ENCODE measurements at places on chromosomes 6 and 20.

DNA sequence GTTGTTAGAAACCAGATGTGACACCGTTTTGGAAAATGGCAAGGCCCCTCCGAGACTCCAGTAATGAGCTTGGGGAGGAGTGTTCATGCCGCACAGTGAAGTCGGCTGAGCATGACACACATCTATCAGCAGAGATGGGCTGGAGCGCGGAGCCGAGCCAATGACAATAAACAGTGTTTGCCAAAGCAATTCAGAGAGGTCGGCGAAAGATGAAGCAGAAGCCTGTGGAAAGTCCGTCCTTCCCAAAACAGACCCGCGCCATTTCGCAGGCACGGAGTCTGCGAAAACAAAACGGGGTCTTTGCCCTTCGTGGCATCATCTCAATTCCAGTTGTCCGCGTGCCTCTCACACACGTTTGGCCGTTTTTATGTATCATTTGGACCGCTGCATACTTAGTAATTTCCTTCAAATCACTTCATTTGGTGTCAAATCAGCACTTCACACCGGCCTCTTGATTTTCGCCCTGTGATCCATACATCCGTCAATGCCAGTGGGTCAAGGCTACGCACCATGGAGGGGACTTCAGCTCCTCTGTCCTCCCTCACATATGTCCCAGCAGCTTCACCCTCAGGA, 71.3 kb downstream of the SULF2 start:
- no peak for DNase-seq

DNA sequence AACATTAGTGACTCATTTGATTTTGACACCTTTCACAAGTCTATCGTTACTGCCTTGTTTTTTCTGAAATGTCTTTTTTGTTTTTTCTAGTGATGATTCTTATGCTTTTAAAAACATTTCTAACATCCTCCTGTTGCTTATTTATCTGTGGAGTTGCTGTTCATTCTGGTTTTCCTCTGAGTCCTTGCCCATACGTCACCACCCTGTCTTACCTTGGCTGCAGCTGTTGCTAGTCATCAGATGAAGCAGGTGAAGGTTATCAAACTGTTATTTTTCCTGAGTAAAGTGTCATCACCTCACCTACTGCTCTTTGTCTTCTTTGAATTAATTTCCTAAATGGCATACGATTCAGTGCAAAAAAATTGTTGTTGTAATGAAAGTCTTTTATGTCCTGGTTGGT, 376.6 kb downstream of the GRIK2 start:
- no peak for DNase-seq

DNA sequence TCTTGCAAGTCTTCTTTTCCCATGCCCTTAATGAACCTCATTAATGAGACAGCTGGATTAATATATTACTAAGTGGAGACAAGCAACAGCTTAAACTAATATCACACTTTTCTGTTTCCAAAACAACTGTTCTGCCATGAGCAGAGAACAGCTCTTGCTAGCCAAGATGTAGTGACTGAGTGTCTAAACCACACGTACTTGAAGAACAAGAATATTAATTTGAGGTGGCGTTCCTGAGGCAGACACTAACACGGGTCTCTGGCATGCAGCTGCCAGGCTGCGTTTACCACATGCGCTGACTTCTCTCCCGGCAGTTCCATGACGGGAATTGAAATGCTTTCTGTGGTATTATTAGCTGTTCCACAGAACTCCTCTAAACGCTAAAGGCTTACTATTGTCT, 80.6 kb downstream of the FNDC1 start:
- DNase-seq: no peak

GRCh38 chr6:296151-297122, 4.2 kb downstream of the DUSP22 start:
- DNase-seq: no peak

- no peak for DNase-seq
Observed at GRCh38 chr6:131173680-131174079, 38.4 kb downstream of the AKAP7 start.

DNA sequence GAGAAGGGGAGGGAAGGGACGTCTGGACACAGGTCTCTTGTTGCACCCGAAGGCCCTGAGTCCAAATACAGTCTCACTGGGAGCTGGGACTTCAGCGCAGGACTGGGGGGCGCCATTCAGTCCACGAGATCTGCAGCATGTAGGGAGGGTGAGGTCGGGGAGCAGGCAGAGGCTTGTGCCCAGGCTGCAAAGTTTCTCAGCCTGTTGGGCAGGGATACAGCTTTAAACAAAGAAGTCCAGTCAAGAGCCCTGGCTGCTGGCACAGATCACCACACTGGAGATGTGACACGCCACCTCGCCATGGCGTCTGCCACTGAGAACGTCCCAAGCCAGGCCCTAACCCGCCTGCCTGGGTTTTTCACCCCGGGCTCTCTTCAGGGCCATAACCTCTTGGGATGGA, 256.6 kb downstream of the DLL1 start:
- peak; percentile 22 for DNase-seq

DNA sequence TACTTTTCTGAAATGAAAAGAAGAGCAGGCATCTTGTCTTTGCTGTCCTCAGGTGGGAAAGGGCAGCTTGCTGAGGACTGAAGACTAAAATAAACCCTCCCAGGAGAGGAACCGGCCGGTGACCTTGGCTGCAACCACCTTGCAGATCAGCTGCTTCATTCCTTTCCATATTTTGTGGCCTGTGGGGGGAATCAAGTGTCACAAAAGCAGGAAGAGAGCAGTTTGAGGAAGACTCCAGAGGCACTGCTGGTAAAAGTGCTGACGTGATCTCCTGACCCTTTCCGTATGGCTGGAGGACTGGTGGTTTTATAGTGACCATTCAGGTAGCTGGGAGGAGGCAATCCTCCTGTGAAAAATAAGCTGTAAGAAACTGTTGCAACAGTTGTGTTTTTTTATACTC, 157.0 kb downstream of the PLCB4 start:
- no peak for DNase-seq

- DNase-seq: no peak
Observed at GRCh38 chr20:60867589-60867988, 384.5 kb upstream of the CDH4 start.

GRCh38 chr20:62068997-62069396, 3.3 kb upstream of the TAF4 start:
- DNase-seq: no peak

DNA sequence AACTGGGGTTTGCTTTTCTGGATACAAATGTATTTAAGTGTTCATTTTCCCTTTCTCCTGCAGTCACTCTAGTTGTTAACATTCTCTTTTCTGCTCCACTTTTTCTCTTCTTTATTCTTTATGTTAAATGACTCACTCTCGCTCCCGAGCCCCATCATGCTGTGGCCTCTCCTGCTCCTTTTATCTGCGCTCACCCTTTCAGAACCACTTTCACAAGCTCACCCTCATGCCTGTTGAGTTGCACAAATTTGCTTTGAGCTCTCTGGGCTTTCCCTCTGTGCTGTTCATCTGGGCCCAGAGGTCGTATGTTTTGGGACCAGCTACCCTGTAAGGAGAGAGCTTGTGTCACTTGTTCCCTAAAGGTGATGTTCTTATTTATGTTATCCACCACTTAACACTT, 98.1 kb upstream of the ASCC3 start:
- no peak for DNase-seq

GRCh38 chr6:68013780-68014515, 621.1 kb upstream of the ADGRB3 start:
- no peak for DNase-seq

DNA sequence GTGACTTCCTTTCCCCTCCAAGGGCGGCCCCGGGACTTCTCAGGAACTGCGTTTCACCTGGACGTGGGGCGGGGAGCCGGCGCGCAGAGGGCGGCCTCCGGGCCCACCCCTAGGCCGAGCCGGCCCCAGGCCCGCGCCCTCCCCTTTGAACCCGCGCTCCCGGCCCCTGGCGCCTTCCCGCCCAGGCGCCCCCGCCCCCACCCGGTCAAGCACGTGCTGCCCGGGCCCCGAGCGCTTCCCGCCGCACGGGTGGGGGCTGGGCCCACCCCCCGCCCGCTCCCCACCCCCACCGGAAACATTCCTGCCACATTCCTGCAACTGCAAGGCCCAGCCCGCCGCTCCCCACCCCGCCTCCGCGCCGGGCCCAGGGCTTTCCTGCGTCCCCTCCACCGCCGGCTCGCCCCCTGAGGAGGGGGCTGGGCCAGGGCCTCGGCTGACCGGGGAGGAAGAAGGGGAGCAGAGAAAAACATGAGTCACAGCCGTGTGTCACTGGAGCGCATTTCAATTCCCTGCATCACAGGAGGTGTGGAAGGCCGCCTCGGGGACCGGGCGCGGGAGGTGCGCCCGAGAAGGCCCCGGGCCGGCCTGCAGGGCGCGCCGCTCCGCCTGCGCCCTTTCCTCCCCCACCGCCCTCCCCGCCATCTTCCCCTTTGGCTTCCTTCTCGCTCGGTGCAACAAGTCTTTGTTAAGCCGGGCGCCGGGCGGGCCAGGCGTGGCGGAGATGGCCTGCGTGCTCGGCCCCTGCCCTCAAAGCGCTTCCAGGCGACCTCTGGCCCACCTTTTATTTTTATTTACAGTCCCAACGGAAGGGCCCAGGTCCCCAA, 1.2 kb upstream of the HMGA1 start:
- no peak for DNase-seq

DNA sequence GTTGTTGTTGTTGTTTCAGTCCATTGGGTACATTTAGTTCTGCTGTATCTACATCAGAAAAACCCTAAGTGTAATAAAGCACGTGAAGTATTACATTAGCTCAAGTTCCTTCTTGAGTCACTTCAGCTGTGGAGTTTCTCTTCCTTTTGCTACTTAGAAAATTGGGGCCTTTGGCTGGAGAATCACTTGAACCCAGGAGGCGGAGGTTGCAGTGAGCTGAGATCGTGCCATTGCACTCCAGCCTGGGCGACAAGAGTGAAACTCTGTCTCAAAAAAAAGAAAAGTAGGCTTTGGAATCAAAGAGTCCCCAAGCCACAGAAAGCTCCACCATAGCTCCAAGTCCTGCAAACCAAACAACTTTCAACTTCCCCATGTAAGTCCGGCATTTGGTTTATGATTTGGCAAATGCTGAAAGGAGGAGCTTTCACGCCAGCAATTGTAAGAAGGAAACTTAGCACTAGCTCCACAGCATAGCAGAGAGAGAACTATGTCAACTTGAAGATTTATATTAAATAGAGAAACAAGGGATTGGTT, 56.5 kb upstream of the RNF144B start:
- DNase-seq: no peak

DNA sequence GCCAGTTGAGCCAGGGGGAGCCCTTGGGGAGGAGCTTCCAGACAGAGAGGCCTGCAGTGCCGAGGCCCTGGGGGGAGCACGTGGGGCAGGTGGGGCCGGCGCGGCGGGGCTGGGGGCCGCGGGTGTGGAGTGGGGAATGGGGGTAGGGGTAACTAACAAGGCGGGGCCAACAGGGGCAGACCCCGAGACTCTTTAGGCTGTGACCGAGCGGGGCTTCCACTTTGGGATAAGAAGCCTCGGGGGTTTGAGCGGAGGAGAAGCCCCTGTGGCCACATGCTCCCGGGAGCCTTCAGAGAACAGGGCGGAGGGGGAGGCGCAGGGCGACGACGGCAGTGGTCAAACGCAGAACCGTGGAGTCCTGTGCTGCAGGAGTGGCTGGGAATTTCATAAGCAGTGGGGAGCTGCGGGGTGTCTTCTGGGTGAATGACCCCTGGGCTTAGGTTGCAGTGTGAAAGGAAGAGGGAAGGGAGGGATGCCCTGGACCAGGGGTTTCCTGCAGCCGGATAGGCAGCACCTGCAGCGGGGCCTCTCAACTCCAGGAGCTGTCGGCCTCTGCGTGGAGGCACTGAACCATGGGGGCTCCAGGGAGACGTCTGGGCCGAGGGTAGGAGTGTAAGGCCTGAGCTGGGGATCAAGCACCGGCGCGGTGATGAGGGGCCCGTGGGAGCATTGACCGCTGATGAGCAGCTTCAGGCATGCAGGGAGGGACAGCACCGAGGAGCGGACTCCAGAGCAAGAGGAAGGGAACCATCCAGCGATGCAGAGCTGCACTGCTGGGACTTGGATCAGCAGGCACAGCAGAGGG, 121.0 kb downstream of the SYNDIG1 start:
- no peak for DNase-seq

DNA sequence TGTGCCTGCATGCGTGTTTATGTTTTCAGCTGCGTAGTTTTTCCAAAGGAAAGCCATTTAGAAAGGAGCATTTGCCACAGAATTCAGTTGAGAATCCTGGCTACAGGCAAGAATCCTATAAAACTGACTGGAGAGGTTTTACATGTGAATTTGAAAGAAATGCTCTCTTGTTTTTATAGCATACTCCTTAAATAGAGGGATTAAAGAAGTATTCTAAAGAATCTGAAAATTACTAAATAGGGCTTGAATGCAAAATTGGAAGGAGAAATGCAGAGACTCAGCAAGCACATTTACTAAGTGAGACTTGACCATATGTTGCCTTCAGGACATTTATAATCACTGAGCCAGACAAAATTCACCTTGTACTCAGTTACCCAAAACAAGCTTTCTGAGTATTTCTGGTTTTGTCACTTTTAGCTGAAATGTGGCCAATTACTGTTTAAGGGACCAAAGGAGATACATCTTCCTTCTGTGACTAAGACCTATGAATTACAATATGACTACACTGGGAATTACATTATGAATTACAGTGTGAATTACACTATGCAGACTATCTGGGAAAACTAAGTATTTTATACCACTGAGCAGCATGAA, 107.4 kb upstream of the ASCC3 start:
- no peak for DNase-seq

DNA sequence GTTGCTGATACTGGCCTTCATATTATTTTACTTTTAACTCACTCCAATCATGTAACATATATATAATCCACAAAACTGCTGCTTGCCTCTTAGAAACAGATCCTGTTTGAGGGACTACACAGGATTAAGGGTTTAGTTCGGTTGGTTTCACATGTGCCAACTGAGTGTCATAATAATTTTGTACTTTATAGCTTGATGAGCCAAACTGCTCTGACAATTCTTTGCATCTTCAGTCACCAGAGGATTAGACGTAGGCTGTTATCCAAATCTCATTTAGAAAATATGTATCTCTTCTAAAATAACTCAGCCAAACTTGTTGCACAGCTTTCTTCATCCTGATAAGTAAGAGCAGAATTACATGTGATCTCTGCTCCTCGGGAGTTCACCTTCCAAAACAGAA, 643.6 kb upstream of the PTCHD4 start:
- DNase-seq: no peak

GRCh38 chr6:144406796-144407195, 121.7 kb downstream of the UTRN start:
- no peak for DNase-seq

- DNase-seq: no peak
Observed at GRCh38 chr6:41561931-41562911, 16.0 kb downstream of the FOXP4 start.

DNA sequence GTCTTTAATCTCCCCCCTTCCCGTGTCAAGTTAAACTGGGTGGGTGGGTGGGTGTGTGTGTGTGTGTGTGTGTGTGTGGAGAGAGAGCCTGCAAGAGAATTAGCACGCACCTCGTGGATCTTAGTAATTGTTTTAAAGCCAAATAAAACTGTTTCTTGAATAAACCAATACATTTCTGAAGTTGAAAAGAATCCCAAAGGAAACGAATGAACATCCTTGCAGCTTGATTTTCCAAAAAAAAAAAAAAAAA, 381 bp upstream of the BICRAL start:
- DNase-seq: no peak

All from nucleus accumbens (tissue), 56 donors.